GM20000 (cell line): ENCODE measurements at places on chromosomes 12 and 14.

DNA sequence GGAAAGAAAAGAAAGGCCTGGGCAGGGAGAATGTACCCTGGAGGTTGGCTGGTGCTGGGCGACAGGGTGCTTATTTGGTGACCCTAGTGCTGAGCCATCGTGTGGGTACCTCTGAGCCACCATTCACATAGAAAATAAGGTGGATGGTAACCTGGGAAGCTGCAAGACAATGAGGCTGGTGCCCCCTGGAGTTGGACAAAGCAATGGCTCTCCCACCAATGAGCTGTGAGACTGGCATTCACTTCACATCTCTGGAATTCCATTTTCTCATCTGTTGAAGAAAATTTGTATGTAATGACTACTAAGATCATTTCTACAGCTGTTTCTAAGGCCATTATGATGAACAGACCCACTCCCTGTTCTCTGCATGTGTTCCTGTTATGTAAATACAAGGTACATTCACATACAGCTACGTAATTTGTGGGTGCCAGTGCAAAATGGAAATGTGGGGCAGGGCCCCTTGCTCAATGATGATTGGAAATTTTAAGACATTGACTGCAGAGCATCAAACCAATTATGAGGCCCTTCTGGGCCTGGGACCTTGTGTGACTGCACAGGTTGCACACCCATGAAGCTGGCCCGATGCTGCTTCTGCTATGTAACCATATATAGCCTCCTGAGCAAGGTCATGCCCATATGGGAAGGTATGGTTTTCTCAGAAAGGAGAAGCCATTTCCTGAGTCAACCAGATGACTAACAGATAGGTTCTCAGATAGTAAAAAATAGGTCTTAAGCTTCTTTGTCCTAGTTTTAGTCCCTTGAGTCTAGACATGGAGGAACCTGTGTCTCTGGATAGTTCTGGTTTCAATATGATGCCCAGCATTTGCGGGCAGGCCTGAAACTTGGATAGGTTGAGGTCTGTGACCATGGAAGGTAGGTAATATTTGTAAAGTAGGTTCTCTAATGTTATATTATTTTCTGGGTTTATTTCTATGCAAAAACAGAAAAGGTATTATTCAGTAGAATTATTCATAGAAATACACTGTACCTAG lies 63.4 kb upstream of the IGF1 start:
- DNase-seq, result peak; percentile 6

GRCh38 chr12:50059440-50060119 lies 2.2 kb downstream of the ASIC1 start:
- DNase-seq, result no peak

- no peak for DNase-seq
Measured at GRCh38 chr12:97753332-97753731, 290.7 kb downstream of the RMST start.

DNA sequence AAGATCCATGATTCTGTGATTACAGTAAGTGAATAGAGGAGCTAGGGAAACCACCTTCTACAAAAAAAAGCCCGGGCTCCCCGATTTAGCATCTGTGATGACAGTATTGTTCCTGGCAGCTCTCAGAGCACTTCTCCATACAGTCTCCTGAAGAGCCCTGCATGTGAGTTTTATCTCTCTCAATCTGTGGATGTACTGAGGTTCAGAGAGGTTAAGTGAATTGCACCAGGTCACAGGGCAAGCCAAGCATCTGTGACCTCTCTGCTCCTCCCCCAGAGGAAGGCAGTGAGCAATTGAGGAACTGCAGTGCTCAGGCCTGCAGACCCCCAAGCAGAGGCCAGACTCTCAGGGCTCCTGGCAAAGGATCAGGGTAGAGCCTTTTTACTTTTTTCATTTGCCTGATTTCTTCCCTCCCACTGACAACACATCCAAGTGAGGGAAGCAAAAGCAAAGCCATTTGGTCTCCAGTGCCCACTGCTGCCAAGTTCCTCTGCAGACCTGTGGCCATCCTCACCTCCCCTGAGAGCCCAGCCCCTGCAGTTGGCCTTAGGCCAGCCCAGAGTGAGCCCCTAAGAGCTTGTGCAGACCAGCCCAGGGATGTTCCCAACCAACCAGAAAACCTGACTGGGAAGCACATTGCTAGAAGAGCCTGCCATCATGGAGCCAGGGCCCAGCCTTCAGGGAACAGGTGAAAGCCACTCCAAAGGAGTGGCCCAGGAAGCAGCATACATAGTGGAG lies 47.6 kb upstream of the PNMA1 start:
- DNase-seq, result peak; percentile 32

DNA sequence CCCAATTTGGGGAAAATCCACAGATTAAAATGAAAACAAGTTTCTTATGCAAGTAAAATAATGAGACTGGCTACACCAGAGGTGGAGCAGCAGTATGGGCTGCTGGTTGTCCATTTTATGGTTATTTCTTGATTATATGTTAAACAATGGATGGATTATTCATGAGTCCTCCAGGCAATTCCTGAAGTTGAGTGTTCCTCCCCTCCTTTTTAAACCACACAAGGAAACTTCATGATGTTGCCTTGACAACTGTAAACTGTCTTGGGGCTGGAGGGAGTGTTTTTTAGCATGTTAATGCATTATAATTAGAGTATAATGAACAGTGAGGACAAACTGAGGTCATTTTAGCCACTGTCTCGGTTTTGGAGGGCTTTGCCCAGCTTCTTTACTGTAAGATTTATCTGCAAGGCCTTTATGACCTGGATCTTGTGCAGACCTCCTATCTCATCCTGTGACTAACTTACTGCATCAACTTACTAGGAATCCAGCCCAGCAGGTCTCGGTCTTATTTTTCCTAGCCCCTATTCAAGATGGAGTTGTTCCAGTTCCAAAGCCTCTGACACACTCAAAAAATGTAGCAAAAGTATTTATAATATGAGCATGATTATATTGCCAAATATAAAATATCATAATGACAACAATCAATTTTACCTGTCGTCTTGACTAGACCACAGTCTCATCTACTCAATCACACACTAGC lies 534.0 kb downstream of the TMEM121 start:
- DNase-seq, result no peak

- DNase-seq, result no peak
Measured at GRCh38 chr12:19154686-19155085, 25.2 kb downstream of the PLEKHA5 start.

DNA sequence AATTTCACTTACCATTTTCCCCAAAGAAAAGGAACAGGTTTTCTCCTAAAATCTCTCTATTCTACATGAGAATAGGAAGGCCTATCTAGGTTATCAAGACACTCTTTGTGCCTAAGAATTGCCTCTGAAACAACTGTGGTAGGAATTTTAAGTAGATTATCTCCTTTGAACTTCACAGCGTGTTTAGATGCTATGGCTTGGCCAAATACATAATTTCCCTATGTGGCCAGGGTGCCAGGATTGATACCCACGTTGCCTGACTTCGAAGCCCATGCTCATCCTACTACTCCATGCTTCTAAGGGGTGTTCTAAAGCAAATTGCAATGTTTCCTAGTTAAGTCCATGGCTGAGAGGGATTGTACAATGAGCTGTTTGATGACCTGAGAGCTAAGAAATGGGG lies 241.5 kb upstream of the FBXO33 start:
- no peak for DNase-seq

DNA sequence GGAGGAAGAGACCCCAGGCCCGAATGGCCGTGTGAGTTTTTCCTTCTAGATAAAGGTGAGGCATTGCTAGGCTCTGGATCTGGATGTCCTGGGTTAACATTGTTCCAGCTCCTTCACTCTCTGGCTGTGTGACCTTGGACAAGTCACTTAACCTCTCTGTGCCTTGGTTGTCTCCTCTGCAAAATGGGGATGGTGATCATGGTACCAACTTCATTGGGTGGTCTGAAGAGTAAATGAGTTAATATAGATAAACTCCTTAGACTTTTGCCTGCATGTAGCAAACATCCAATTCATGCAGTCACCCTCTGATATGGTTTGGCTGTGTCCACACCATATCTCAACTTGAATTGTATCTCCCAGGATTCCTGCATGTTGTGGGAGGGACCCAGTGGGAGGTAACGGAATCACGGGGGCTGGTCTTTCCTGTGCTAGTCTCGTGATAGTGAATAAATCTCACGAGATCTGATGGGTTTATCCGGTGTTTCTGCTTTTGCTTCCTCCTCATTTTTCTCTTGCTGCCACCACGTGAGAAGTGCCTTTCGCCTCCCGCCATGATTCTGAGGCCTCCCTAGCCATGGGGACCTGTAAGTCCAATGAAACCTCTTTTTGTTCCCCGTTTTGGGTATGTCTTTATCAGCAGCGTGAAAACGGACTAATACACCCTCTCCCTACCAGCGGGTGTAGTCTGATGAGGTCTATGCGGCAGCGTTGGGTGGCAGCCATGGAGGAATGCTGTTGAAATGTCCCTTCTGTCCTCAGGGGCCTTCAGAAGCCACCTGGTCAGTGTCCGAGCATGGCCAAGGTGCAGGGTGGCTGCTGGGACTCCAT lies 256.1 kb downstream of the GLT1D1 start:
- no peak for DNase-seq

DNA sequence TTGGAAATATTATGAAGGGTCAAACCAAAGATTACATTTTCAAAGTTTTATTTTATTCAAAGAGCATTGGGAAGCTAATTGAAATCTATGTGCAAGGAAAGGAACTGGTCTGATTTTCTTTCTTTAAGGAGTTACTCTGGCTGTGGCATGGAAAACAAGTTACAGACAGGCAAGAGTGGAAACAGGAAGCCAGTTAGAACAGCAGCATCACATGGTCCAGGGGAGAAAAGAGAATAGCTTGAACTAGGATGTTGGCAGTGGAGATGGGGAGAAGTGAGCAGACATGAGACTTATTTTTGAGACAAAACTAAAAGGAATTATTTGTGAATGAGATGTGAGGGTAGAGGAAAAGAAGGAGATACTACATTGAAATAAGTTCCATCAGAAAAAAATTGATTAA lies 3.4 kb downstream of the OR11G2 start:
- no peak for DNase-seq

- DNase-seq, result no peak
Measured at GRCh38 chr12:56126732-56127239, 1.3 kb upstream of the ESYT1 start.

GRCh38 chr12:107884769-107885694 lies 110.5 kb downstream of the ASCL4 start:
- DNase-seq, result peak; percentile 71

DNA sequence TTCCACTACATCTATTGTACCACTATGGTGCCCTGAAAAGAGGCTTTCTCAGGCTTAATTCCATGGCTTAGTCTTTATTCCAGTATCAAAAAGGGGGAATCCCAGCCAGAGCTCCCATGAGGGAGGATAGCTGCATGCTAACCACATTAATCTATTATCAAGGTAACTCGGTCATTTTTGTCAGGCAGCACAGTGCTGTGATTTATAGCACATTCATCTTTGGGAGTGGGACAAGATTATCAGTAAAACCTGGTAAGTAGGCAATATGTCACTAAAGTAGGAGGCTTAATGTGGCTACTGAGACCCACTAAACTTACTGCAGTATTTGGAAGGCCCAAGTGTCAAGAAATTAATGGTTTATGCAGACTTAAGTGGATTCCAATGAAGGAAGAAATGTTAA lies 58.9 kb downstream of the DAD1 start:
- no peak for DNase-seq

DNA sequence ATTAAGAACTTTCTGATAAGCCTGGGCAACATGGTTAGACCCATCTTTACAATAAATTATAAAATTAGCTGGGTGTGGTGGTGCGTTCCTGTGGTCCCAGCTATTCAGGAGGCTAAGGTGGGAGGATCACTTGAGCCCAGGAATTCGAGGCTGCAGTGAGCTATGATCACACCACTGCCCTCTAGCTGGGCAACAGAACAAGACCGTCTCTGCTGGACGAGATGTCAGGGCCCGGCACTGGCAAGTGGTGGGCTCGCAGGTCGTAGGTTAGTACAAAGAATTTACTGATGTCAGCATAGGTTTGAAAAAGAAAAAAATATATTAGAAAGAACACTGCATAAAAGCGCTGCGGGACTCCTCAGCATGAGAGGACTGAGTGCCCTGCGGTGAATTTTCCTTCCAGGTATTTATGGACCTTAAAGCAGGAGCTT lies 15.7 kb upstream of the VSIG10 start:
- no peak for DNase-seq

- no peak for DNase-seq
Measured at GRCh38 chr14:27372771-27373170, 774.9 kb upstream of the NOVA1 start.

GRCh38 chr14:76514213-76514998 lies 138.5 kb downstream of the ESRRB start:
- peak; percentile 54 for DNase-seq

DNA sequence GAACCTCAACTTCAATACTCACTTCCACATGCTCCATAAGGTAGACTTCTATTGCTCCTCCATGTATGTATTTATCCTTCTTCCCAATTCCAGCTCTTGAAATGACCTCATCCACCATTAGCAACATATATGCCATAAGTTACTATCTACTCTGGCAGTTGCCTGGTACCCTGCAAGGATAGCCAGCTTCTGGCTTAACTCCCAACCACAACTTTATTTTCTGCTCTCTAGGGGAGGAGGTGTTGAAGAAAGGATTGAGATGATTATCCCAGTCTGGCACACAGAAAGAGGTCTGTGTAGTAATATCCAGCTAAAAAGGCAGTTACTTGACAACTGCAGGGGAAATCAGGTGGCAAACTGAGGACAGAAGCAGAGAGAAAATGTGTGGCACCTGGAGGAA lies 71.5 kb upstream of the MDM1 start:
- DNase-seq, result no peak
